ENCODE measurements at places on chromosomes 1 and 21.

DNA sequence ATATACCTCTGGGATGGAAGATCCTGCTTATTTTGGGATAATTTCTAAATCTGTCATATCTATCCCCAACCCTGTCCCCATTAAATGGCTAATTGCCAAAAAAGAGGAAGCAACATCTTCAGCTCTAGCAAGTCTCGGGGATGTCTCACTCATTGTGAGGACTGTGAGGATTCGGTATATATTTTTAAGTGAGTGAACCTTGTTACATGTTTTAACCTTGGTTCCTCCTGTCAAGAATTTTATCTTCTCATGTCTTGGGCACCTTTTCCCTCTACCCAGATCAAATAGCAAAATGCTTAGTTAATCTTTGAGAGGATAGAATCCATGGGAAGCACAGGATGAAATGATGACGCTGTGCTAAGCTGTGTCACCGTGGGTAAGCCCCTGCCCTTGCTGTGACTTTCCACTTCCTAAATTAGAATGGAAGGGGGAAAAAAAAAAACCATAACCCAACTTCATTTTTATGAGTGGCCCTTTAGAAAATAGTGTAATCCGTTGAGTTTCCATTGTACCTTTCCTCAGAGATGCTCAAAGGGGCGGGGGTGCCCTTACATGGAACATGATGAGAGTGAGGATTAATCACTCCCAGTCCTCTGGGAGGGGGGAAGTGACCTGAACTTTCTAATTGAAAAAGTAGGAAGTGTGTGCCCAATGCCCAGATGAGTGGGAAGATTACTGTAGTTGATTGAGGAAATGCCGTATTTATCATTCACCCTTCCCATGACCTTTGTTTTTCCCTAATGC is 7.6 kb downstream of the ATP1A1 start:
- no peak for DNase-seq

DNA sequence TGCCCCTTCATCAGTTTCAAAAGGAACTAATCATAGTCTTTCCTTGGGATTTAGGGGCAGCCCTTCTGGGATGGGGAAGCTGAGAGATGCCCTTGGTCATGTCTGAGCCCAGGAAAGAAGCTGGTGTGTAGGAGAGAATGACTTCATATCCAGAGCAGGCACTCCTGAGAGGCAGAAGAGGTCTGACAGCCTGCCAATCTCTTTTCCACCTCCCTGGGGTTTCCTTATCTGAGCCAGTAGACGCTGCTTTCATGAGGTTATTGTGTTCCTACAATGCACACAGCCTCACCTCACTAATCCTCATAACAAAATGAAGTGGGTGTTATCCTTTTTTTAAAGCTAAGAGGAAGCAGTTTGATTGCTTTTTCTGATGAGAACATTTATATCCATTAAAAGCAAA is 14.1 kb downstream of the ROR1 start:
- no peak for DNase-seq

GRCh38 chr1:228101994-228102790 is 933 bp downstream of the C1orf35 start:
- DNase-seq = peak; percentile 60

GRCh38 chr1:209219791-209220524 is 363.6 kb upstream of the CAMK1G start:
- DNase-seq = peak; percentile 51

DNA sequence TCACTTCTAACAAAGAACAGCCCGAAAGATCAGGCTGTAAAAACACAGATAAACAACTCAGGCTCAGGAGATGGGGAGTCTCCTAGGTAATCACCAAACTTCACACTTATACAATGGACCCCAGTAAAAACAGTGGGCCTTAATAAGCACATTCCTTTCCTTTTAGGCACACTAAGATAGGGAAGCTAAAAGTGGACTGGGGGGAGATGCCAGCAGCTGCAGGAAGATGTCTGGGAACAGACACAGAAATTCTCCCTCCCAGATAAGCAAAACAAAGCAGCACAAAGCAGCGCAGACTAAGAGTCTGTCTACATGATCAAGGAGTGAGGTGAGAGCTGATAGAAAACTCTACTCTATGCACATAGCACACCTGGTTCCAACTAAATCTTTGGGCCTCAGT is 29.0 kb upstream of the CTBS start:
- DNase-seq = no peak

DNA sequence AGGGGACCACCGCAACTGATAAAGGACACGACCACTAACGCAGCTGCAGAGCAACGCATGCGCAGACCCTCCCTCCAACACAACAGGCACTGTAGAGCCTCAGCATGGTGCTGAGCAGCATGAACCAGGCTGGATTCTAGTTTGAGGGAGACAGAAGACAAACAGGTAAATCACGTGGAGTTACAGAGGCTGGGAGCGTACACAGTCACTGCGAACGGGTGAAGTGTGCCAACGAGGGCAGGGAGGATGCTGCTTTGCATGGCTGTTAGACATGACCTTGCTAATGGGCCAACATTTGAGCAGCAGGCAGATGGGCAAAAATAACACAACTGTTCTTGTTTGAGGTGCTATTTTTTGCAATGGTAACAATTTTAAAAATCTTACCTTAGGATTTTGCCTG is 55.2 kb upstream of the NADK start:
- DNase-seq = no peak

- DNase-seq = no peak
Measured at GRCh38 chr1:110135246-110135645, 15.0 kb upstream of the SLC6A17 start.

GRCh38 chr1:232880354-232880753 is 70.1 kb upstream of the NTPCR start:
- DNase-seq = no peak

DNA sequence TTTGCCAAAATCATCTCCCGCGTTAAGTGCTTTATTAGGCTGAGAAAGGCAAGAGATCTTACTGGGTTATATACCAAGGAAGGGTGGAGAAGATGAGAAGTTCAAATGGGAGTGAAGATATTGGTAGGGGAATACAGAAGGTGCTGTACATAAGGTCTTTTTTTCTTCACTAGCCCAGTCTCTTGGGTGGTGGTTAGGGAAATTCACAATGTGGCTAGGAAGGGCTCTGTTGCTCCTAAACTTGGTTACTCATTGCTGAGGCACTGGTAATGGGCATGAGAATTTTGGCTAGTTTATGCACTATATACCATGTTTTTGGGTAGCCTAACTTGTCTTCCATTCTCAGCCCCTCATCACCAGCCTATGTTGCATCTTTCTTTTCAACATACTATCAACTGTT is 50.6 kb downstream of the LHX4 start:
- DNase-seq = no peak

DNA sequence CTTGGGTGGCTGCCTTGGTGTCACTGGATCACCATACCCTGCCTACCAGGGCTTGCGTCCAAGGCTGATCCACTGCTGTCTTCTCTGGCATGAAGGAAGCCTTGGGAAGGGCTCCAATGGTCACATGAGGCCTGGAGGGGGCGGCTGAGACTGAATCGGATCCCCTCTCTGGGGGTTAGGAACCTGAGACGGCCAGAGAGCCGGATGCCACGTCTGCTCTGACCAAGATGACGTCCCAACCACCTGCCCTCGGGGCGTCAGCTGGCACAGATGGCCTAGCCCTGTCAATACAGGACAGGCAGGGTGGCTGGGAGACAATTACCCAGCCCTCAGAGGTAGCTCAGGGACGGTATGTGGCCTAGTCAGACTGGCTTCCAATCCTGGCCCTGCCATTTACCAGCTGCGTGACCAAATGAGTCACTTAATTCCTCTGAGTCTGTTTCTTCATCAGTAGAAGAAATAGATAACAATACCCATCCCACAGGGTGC is 5.4 kb downstream of the TRIM62 start:
- peak; percentile 87 for DNase-seq

DNA sequence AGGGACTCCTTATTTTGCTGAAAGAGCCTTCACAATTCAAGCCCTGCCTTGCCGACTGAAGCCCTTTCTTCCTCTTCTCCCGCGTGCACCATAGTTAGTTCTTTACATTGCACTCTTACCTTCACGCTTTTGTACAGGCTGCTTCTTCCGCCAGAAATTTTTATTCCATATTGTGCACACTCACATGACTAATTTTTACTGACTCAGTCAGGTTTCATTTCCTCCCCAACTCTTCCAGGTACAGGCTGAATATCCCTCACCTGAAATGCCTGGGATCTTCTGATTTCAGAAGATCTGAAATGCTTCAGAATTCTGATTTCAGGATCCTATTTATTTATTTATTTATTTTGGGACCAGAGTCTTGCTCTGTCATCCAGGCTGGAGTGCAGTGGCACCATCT is 172.8 kb downstream of the ZNF281 start:
- DNase-seq = no peak

DNA sequence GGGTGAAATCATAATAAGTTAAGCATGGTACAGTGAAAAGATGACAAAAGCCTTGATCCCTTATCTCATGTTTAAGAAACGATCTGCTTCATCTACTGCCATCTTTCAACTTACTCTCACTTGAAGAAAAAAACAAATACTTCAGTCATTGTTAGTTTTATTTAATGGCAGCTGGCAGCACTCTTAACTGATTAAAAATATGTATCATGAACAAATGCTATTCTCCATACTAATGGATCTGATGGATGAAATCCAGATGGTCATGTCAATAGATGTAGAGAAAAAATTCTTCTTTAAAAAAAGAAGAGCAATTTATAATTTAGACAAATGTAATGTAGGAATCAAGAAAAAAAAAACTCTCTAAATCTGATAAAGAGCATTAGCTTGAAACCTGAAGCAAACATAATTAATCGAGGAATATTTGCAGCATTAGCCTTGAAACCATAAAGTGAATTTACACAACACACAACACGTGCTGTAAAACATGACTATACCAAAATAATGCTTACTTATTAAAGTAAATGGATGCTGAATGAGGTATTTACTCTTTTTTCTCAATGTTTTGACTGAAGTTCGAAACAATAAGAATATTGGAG is 579.0 kb upstream of the ADAMTS5 start:
- DNase-seq = no peak

DNA sequence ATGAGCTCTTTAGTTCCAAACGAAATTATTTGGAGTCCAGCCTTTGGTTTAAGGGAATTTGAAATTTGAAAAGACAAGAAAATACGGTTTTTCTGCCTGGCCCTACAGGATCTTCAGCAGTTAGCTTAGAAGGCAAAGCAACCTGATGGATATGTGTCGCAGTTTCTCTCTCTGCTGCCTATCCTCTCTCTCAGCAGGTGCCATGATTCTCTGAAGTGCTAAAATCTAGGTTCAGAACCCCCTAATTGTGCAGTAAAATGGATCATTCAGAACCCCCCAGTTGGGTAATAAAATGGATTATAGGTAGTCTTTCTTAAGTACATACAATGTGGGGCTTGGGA is 446 bp upstream of the DEPDC1 start:
- no peak for DNase-seq

DNA sequence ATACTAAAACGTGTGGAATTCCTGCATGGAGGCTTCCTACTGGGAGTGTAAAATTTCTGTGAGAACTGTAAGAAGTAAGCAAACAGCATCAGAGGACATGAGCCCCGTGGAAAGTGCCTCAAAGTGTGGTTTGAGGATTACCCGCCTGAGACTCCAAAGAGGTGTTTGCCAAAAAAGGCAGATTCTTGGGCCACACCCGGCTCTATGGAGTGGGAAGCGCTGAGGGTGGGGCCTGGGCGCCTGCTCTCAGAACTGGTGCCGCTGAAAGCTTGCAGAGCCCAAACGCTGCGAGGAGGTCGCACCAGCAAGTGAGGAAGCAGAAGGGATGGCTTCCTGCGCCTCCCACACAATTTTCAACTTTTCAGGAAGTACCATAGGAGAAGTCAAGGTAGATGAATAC is 43.0 kb upstream of the PSEN2 start:
- peak; percentile 70 for DNase-seq

DNA sequence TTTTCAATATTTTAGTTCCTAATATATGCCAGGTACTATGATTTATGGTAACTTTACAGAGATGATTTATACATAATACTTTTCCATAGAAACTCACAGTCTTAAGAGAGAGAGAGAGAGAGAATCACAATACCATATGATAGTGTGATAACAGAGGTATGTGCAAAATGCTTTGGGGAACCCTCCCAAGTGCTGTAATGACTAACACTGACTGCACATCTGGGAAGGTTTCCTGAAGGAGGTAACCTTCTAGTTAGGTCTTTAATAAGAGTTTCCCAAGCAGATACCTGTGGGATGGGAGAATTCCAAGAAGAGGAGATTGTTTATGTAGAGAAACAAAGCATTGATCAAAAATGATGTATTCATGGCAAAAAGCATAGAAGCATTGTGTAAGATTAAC is 34.6 kb upstream of the PIGC start:
- no peak for DNase-seq

- DNase-seq = no peak
Measured at GRCh38 chr21:28975397-28975796, 17.3 kb downstream of the LTN1 start.
